DMS79 (cell line): ENCODE measurements at places on chromosomes 16 and 17.

DNA sequence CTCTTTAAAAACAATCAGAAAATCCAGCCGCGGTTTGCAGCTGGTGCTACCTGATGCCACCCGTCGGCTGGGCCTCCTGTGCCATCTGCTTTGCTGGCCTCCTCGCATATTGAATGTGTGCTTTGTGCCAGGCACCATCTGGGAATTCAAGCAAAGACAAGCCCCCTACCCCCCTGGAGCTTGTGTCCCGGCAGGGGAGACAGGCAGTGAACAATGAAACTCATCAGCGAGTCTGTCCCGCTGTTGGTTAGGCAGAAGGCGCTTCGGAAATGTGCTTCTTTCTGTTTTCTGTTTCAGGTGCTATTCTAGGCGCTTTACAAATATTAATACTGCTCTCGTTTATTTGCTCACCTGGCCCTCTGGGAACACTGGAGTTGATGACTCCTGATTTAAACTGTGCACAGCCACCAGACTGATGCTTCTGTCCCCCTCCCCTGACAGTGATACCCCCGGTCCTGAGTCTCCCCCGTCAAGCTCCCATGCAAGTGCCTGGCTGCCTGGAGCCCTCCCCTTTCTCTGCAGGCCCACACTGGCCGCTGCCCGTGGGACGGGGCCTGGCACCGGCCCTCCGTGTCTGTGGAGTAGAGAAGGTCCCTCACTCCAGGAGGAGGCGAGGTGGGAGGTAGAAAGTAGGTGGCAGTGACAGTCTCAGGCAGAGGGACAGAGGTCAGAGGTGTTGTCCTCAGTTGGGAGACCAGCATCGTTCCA, 126.1 kb upstream of the PLCG2 start:
- DNase-seq, result no peak

GRCh38 chr17:81647640-81648012, 8.7 kb downstream of the PDE6G start:
- DNase-seq, result no peak

DNA sequence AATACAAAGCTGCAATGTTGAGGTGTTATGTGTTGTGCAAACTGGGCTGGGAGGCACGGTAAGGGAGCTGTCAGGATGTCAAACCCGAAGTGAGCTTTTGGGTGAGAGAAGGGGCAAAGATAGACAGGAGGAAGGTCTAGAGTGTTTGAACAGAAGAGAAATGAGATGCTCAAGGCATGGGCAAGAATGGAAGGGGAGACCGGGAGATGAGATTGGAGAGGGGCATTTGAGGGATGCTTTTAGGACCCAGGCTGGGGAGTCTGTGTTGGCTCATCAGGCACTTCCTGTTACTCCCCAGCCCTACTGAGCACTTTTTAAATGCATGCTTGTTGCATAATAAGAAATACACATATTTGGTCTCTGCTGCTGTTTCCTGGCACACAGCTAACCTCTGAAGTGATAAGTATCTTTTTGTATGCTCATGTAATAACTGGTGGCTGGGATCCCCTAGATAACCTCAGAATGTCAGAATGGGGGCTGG, 13.7 kb downstream of the UNC45B start:
- DNase-seq, result no peak

DNA sequence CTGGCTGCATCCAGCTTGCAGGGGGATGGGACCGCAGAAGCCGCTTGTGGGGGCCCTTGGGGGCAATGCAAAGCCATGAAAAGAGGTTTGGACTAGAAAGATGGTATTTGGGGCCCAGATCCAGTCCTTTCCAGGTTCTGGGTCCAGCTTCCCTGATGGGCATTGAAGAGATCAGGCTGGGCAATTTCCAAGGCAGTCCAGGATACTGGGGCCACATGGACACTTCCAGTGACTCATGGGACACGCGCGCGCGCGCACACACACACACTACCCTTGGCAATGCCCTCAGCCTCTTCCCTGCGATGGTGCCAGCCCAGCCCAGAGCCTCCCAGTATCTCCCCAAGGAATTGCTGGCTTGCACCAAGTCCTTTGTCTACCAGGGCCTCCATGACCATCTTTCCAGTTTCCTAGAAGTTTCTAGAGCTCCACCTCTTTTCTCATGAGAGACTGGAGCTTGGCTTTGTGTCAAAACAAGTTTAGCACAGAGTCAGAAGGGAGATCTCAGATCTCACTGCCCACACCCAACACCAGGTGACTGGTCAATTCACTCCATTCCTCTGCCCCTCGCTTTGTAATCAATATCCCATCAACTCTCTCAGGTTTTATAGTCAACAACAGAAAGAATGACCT, 44.3 kb downstream of the WNT3 start:
- DNase-seq, result no peak

DNA sequence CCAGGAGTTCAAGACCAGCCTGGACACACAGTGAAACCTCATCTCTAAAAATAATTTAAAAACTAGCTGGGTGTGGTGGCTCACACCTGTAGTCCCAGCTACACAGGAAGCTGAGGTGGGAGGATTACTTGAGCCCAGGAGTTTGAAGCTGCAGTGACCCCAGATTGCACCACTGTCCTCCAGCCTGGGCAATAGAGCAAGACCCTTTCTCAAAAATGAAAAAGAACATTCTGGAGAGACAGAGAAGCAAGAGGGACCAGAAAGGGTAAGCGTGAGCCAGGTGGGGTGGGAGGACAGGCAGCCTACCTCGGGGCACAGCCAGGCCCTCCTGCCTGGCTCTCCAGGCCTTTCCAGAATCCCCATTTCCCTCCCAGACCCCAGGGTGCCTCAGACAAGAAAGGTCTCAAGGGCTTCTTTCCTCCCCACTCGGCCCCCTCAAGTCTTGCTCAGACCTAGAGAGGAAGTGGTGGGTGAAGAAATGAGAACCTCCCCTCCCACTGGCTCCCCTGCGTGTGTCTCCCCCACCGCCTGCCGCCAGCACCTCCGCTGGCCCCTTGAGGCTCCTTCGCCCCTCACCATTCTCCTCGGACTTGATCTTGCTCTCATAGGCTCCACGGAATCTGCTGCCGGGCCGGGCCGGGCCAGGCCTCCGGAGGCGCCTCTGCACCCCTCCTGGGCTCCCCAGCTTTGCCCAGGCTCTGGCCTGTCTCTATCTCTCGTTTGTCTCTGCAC, 503 bp downstream of the C16orf54 start:
- no peak for DNase-seq
